ENCODE measurements at places on chromosomes 7 and 10.

DNA sequence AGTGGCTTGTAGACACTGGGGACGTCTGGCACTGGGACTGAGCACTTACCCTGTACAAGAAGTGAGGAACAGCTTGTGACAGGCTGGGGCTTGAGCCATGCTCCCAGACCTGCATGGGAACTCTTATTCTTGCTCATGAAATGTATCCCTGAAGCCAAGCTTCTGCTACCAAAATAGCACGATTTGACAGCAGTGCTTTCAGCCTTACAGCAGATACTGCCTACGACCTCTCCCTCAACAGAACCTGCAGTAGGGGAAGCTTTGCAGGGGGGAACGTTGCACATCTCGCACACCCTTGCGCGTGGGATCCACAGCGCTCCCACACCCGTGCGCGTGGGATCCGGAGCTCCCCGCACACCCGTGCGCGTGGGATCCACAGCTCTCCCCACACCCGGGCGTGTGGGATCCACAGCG is 88.0 kb downstream of the CREM start:
- no peak for DNase-seq

DNA sequence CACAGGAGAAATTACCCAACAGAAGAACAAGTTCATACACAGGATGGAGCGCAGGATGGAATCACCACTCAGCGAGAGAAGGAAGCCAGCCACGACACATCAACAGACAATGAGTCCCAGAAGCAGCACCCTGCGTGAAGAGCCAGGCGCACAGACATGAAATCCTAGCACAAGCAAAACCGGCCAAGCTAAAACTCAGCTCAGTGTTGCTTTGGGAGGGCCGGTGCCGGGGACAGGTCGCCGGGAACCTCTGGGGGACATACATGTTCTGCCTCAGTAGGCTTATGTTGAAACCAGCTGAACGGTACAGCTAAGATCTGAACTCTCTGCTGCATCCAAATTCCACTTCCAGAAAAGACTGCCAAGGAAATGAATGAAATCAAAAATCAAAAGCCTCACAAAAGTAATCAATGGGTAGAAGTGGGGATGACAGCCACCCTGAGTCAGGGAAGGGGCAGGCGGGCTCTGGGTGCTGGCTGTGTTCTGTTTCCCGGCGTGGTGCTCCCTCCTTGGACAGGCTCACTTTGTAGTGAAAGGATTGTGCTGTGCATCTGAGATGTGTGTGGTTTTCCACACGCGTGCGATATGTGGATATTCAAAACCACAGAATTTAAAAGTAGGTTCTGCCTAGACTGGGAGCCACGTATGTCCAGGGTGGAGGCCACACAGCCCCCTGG is 114.7 kb downstream of the PDGFA start:
- DNase-seq = no peak

GRCh38 chr7:80806663-80807062 is 112.2 kb downstream of the SEMA3C start:
- DNase-seq = no peak

GRCh38 chr7:123024989-123025758 is 29.7 kb upstream of the TAS2R16 start:
- no peak for DNase-seq

DNA sequence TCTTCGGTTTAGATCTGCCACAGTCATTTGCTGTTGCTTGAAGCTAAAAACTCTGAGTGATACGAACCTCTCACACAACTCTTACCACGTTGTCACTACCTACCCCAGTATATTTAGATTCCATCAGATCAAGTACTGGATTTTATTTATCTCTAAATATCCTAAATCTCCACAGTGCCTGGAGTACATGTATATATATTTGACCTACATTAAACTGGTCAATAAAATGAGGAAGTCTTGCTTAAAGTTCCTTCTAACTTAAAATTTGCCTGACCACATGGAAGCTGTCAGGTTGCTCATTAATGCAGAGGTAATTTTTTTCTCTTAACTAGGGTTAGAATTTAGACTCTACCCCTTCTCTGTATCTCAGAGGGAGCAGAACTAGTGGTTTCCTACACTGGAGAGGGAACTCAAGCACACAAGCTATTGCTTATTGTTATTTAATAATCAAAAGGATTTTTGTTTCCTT is 3.1 kb upstream of the MACC1 start:
- no peak for DNase-seq

DNA sequence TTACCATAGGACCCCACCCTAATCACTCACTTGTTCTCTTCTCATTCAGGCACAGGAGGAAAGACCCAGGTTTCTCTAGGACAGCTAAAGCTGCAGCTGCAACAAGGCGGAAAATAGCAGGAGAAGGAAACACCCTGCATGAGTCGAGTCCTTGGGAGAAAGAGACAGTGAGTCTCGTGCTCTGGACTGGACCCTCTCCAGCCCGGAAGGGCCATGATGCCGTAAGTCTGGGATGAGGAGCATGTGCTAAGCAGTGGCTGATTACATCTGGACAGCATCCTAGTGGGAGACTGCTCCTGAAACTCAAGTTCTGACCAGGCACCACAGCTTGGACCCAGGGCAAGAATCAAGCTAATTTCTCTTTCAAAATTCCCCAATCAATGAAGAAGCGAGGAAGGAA is 39.4 kb downstream of the FBXW4 start:
- DNase-seq = no peak
